ENCODE measurements at places on chromosomes 16 and 17. TPM values are rescaled to one million over a fixed set of nuclear protein-coding genes. Genes with fewer than 3 reads are reported as not detected.

DNA sequence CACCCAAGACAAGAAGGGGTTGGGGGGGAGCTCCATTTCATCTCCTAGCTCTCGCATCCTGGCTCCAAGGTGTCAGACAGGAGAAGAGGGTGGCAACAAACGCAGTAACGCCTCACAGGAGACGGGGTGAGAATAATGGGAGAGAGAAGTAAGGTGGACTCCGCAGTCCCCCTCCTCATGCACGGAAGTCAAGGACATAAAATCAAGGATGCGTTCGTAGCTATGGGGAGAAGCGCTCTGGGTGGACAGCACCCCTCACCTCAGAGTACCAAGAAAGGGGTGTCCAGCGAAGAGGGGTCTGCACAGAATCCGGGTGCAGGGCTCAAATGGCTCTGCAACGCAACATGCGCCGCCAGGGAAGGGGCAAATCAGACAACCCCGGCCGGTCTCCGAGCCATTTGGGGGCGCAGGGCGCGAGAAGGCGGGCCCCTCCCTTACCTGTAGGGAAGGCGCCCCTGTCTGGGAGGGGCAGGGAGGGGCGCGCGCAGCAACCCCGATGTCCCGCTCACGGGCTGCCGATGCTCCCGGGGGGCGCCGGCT is 555 bp downstream of the HDAC5 start:
- DNase-seq = no peak

DNA sequence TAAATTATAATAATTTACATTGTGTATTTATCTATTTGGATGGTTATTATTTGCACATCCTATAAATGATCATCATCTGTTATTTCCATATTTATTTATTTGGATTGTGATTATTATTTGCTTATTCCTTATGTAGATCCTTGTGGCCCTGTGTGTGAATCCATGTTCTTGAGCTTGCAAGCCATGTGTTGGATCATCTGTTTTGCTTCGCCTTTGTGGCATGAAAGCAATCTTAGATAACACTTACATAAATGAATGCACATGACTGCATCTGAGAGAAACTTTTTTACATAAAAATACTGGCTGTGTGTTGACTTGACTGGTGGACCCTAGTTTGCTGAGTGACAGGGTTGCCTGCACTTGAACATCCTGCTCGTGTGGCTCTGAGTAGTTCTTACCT is 1024.5 kb upstream of the RBFOX1 start:
- DNase-seq = no peak

GRCh38 chr16:87254734-87255133 is 62.5 kb downstream of the C16orf95 start:
- DNase-seq = no peak

- no peak for DNase-seq
Measured at GRCh38 chr17:79579074-79579800, 31.6 kb downstream of the RBFOX3 start.

DNA sequence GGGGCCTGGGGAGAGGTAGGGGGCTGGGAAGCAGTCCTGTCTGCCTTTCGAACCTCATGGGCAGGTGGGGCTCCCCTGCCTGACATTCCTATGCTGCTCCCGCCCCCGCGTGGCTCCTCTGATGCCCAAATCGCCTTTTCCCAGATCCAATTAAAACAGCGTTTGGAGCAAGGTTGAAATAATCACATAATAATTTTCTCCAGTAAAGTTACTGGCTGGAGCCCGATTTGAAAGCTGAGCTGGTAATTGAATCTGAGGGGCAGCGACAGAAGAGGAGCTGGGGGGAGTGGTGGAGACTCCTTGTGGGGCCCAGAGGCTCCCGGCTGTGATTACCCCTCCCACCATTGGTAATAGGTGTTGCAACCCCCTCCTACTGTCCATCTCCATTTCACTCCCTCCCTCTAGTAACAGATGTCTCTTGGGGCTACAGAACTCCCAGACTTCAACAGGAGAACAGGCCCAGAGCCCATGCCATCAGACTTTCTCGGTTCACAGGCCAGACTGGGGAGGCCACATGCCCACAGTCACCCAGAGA is 38.9 kb upstream of the C1QL1 start:
- no peak for DNase-seq

SDR42E1 gene
- polyA plus RNA-seq = 1.9 TPM

All from liver (tissue), 10 donors.